ENCODE measurements at places on chromosomes 3 and 15.

DNA sequence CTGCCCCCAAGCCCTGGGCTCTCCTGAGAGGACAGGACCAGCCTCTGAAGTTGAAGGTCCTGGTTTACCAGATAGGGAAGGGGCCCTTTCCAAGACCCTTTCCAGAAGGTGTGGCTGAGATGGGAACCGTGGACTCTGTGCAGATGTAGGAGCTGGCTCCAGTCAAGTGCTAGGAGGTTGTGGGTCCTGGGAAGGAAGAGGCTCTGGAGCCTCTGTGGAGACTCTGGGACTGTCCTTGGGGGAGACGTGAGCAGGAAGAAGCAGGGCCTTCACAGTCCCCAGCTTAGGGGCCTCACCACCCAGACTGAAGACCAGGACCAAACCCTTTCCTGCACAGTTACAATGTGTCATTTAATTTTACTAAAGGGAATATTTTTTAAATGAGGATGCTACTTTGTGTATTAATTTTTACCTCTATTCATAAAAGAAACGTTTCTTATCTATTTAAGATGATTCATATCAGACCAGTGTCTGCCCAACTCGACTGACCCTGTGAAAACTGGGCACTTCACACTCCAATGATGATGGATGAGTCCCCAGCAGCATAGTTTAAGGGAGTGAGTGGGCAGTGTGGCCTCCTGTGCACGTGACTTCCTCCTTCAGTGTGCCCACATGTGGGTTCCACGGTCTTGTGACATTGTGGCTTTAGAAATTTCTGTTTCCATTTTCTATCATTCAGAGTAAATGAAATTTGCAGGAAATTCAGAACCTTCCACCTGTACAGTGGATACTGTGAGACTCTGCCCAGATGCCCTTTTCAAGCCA, 10.9 kb downstream of the CCR5AS start:
- no peak overlapping the region for H3K4me3 ChIP-seq
- H3K27me3 ChIP-seq, result no peaks in the 10 kb centered on the region
- H3K4me1 ChIP-seq, result no peaks in the 10 kb centered on the region
- no peak overlapping the region for H3K27ac ChIP-seq

DNA sequence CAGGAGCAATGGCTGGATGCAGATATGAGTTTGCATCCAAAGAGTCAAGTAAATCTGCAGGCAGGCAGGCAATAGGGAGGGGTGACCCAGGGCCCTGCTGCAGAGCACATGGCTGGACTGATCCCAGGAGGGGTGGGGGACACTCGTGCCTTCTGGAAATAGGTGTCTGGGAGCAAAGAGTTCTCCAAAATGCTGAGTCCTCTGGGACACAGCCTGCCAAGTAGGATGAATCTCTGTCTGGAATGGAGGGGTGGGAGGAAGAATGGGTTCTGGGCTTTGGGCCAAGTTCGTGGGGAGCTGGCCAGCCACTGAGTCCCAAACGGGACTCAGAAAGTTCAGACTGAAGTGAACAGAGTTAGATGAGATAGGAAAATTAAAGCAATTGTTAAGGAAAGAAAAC, 214.5 kb downstream of the MTHFS start:
- peaks cover 31% of the 10 kb centered on the region for H3K4me1 ChIP-seq
- no peak for DNase-seq
- H3K4me3 ChIP-seq, result no peak overlapping the region
- H3K27ac ChIP-seq, result peak overlapping the region; percentile 69

- H3K4me1 ChIP-seq, result peaks cover 6% of the 10 kb centered on the region
- no peaks in the 10 kb centered on the region for H3K36me3 ChIP-seq
- DNase-seq, result no peak
- H3K27me3 ChIP-seq, result no peaks in the 10 kb centered on the region
- no peak overlapping the region for H3K4me3 ChIP-seq
- peak overlapping the region; percentile 3 for H3K27ac ChIP-seq
These were observed 68.7 kb downstream of the SRGAP3 start for GRCh38 chr3:9180764-9181117.

DNA sequence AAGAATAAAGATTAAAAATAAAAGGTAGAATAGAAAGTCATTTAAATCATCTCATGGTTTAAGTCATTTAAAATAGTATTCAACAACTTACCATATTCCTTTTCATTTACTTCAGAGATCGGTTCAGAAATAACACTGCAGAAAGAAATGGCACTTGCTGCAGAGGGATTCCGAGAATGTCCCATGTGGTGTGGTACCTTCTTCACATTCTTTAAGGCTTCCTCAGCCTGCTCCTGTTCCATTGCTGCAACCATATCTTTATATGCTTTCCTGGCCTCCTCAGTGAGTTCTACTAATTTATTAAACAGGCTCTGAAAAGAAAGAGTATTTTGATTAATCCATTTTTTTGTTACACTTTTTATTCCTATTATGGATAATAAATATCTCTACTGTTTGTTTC, 32.6 kb upstream of the SHC4 start:
- no peaks in the 10 kb centered on the region for H3K4me1 ChIP-seq
- H3K4me3 ChIP-seq, result no peak overlapping the region
- peaks cover 80% of the 10 kb centered on the region for H3K36me3 ChIP-seq
- no peaks in the 10 kb centered on the region for H3K27me3 ChIP-seq

DNA sequence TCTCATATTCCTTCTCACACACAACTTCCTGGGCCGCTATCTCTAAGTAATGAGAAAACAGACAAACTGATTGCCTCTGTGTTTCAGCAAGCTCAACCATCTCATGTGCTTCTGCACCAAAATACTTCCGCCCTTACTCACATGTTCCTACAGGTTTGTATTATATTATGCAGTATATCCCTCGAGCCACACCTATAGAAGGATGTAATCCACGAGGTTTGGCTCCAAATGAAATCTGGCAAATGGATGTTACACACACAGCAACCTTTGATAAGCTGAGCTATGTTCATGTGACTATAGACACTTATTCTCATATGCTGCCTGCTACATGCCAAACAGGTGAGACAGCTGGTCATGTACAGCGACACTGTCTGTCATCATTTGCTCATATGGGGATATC, 22.6 kb downstream of the CCRL2 start:
- DNase-seq, result no peak
- no peaks in the 10 kb centered on the region for H3K27me3 ChIP-seq
- H3K36me3 ChIP-seq, result no peaks in the 10 kb centered on the region
- H3K27ac ChIP-seq, result peak overlapping the region; percentile 32
- no peak overlapping the region for H3K4me3 ChIP-seq

- no peak overlapping the region for H3K4me3 ChIP-seq
- DNase-seq, result no peak
- no peaks in the 10 kb centered on the region for H3K4me1 ChIP-seq
These were observed 516.5 kb downstream of the NLGN1 start for GRCh38 chr3:173913974-173914421.

- no peak overlapping the region for H3K4me3 ChIP-seq
- no peak for DNase-seq
- H3K27ac ChIP-seq, result no peak overlapping the region
- H3K4me1 ChIP-seq, result no peaks in the 10 kb centered on the region
- peaks cover 2% of the 10 kb centered on the region for H3K27me3 ChIP-seq
- no peaks in the 10 kb centered on the region for H3K36me3 ChIP-seq
These were observed 20.0 kb downstream of the ATP2B2 start for GRCh38 chr3:10485380-10485779.

DNA sequence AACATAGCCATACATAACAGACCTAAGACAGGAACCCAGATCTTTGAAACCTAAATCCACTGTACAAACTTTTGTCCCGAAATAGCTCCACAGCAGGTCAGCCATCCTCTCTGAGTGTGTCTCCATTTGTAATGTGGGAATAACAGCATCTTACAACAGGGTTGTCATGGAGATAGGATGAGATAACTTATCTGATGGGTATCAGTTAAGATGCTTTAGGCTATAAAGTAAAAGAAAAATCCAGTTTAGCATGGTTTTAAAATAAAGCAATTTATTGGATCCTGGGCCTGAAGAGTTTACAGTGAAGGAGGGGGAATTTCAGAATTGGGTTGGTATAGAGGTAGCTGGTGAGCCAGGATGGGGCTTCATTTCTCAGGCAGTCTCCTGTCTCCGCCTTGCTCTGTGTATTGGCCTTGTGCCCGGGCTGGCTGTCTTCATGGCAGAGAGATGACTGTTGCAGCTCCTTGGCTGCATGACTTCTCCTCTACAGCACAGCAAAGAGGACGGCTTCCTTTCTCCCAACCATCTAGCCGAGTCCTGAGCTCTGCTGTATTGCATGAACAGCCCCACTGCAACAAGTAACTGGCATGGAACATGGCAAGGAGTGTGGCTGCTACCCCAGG, 131.9 kb upstream of the PROK2 start:
- H3K27ac ChIP-seq, result no peak overlapping the region
- no peak overlapping the region for H3K4me3 ChIP-seq
- no peak for DNase-seq
- no peaks in the 10 kb centered on the region for H3K27me3 ChIP-seq
- no peaks in the 10 kb centered on the region for H3K4me1 ChIP-seq
- no peaks in the 10 kb centered on the region for H3K36me3 ChIP-seq

All from RWPE2 (cell line).